Stimulated activated CD4-positive, alpha-beta T cell treated with anti-CD3 and anti-CD28 coated beads, Interleukin-2, amount 100 ng/mL, for 24 hours (primary cell): ENCODE measurements at places on chromosomes 1 and 21.

- DNase-seq, result no peak
These were observed 4.3 kb downstream of the CAMK1G start for GRCh38 chr1:209587789-209588188.

DNA sequence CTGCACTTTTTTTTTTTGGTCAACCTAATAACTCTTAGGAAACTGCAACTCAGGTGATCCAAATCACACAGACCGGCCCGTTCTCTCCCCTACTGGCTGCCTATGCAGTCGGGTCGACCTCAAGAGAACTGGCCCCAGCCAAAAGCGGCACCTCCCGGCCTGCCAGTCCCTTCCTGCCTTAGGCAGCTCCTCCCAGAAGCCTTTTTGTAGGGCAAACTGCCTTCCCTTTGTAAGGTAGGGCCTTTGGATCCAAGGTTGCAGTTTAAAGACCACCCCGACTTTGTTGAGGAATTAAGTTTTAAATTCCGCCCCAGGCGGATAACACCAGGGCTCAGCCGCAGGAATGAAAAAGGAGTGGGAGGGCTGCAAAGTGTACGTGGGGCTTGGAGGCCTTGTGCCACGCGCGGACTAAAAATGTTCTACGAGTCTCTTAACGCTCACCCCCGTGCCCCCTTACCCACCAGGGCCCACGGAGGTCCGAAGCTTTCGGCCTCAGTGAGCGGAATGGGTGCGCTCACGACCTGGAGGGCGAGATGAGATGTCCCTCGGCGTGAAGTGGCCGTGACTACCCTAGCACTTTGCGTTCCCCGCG, 642 bp upstream of the ST3GAL3 start:
- peak; percentile 30 for DNase-seq

DNA sequence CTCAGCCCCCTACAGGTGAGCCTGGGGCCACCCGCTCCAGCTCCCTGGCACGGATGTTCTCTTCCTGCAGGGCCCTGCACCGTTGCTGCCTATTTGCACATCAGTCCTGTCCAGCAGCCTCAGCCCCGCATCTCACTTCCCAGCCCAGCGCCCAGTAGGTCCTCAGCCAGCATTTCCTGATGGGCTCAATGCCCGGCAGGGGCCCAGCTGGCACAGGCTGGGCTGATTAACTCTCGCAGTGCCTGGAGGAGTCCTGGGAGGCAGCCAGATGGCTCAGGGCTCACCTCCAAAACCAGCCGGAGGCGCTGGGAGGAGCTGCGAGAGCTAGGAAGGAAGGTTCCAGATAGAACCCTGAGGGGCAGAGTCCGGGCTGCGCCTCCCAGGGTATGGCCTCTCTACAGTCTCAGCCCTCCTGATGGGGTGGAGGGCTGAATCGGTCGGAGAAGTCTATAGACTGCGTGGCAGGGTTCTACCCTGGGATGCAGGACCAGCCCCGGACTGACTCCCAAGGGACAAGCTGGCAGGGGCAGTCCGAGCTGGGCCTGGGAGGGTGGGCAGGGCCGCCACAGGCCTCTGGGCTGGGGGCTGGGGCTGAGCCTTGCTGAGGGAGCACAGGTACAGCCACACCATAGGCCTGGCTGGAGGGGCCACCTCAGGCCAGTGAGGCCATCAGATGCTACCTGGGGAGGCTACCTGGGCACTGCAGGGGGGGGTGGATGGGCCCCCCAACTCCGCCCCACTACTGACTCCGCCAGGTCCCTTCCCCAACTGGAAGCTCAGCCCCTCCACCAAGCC, 19.2 kb upstream of the CLSTN1 start:
- no peak for DNase-seq

DNA sequence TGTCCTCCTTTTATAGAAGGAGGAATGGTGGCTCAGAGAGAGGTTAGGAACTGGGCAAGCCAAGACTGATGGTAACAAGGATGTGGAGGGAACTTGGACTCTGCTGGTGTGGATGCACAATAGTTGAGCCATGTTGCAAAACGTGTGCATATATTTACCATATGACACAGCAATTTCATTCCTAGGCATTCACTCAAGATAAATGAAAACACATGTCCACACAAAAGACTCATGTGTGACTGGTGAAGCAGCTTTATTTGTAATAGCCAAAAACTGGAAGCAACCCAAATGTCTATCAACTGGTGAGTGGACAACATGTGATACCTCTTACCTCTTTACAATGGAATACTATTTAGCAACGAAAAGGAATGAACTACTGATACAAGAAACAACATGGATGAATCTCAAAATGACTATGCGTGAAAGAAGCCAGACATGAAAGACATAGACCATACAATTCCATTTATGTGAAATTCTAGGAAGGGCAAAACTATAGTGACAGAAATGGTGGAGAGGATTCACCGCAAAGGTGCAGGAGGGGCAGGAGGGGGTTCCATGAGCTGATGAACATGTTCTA, 36.2 kb downstream of the CAMK2N1 start:
- no peak for DNase-seq

DNA sequence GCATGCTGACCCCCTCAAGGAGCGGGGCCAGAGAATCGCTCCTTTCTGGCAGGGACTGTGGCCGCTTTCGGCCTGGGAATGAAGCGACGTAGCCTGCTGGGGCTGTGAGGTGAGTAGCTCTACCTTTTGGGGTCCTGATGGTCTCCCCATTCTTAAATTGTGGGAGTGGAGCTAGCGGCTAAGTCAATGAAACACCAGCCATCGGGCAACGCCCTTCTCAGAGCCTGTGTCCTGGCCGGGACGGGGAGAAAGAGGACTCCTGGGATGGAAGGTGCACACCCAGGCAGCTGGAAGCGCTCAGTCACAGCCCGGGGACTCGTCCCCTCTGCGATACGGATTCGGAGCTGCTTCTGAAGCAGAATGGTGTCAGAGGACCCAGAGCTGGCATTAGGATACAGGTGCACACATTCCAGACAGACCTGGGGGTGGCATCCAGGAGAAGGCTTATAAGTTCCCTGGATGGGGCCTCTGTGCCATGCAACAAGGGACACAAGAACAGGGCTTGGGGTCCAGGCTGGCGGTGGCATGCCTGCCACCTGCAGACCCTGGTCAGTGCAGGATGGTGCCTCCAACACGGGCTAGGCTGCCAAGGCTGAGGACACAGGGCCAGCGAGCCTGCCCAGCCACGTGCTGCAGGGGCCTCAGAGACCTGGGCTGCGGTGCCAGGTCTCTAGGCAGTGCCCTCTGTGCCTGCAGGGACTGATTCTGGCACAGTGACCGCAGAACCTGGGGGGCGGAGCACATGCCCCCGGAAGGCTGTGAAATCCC, 945 bp upstream of the WNT9A start:
- no peak for DNase-seq

DNA sequence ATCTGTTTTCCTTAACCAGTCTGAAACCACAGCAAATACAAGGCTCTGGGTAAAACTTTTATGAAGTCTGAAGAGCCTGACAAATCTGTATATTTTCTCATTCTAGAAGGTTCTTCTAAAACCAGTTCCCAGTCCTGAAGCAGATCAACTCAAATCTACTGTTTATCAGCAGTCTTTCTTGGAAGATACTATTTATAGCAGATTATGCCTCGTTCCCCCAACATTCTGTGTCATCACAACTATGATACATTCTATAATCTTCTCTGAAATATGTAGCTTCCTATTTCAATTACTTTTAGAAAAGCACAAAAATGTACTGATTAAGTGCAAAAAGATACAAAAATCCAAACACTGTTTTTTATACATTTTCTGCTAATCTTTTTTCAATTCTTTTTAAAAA, 67.5 kb downstream of the NIBAN1 start:
- no peak for DNase-seq

DNA sequence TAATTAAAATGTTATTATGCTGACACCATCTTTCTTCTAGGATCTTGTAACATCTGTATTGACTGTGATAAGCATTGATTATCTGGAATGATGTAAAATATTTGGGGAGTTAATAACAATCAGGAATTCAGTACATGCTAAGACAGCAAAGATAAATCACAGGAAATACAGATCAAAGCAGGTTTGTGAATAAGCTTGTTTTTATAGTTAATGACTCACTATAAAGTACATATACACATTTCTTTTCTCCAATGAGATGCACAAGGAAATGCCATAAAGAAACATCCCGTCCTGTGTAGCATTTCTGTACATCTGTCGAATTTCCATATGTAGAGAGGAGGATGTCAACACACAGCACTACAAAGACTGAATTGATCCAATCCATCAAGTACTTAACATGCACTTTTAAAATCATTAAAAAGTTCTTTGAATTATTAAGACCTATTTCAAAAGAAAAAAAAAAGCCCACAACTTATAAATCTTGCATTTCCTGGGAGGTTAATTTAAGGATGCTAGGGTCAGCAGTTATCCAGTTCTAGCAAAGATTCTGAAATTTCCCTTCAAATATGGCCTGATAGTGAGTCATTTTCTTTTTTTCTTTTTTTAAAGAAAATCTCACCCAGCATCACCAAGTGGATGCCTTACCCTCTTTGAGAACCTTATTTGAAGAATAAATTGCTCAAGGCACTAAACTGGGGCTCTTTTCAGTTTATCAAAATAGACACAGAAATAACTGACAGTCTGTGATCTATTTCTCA, 243.2 kb upstream of the NR5A2 start:
- no peak for DNase-seq

DNA sequence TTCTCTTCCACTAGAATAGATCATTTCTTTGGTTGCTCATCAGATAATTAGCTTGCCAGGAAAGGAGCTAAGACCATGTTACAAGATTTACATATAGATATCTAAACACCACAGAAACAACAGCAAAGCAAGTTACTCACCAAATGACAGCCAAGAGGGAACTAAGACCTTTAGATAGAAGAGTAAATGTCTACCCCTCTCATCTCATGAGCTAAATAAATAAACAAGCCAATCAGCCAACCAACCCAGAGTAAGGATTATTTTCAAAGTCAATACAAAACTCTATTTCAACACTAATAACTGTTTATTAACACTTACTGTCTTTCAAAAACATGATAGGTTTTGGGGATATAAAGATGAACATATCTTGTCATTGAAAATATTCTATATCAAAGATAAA, 474.7 kb downstream of the LMO4 start:
- DNase-seq, result no peak
